ENCODE measurements at places on chromosomes 7 and 10. TPM values are rescaled to one million over a fixed set of nuclear protein-coding genes. Genes with fewer than 3 reads are reported as not detected.

DNA sequence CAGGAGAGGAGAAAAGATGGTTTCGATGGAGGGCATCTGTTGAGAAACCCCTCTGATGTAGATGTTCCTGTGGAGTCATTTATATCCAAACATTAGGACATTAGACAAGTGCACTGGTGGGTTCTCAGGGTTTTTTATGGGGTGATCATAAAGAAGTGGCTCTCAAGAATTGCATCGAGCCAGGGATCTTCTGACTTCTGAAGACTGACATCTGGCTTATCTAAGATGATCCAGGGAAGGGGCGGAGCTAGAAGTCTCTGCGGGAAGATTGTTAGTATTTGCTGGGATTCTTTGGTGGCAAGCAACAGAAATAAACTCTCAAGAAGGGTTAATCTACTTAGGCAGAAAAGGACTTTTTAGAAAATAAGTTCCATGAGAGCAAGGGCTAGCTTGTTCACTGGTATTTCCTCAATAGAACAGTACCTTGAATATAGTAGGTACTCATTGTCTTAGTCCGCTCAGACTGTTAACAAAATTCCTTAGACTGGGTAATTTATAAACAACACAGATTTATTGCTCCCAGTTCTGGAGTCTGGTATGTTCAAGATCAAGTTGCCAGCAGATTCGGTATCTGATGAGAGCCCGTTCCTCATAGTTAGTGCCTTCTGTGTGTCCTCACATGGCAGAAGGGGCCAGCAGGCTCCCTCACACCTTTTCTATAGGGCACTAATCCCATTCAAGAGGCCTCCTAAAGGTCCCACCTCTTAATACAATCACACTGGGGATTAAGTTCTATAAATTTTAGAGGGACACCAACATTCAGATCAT, 28.5 kb upstream of the SYPL1 start:
- H3K4me3 ChIP-seq: peak overlapping the region; percentile 26
- no peak for DNase-seq
- peaks cover 33% of the 10 kb centered on the region for H3K4me1 ChIP-seq
- peak overlapping the region; percentile 91 for H3K27ac ChIP-seq

FAM131B gene
- total RNA-seq: not detected

GRCh38 chr7:54663603-54664234, 95.3 kb downstream of the SEC61G start:
- H3K36me3 ChIP-seq: no peaks in the 10 kb centered on the region
- peaks cover 8% of the 10 kb centered on the region for H3K27me3 ChIP-seq
- peak overlapping the region; percentile 25 for H3K4me3 ChIP-seq
- no peaks in the 10 kb centered on the region for H3K4me1 ChIP-seq

GRCh38 chr10:13038391-13038790, 36.9 kb upstream of the CCDC3 start:
- H3K4me3 ChIP-seq: no peak overlapping the region
- H3K36me3 ChIP-seq: no peaks in the 10 kb centered on the region
- no peaks in the 10 kb centered on the region for H3K4me1 ChIP-seq

GPR26 gene
- total RNA-seq: not detected

ORAI2 gene
- total RNA-seq: 2.5 TPM

PI4K2A gene
- 18.5 TPM for total RNA-seq

- H3K36me3 ChIP-seq: no peaks in the 10 kb centered on the region
- H3K27ac ChIP-seq: no peak overlapping the region
- DNase-seq: no peak
- no peak overlapping the region for H3K4me3 ChIP-seq
- H3K27me3 ChIP-seq: no peaks in the 10 kb centered on the region
Observed at GRCh38 chr10:98331885-98332284, 63.9 kb upstream of the LOXL4 start.

SRRM3 gene
- total RNA-seq: 1.2 TPM

DNA sequence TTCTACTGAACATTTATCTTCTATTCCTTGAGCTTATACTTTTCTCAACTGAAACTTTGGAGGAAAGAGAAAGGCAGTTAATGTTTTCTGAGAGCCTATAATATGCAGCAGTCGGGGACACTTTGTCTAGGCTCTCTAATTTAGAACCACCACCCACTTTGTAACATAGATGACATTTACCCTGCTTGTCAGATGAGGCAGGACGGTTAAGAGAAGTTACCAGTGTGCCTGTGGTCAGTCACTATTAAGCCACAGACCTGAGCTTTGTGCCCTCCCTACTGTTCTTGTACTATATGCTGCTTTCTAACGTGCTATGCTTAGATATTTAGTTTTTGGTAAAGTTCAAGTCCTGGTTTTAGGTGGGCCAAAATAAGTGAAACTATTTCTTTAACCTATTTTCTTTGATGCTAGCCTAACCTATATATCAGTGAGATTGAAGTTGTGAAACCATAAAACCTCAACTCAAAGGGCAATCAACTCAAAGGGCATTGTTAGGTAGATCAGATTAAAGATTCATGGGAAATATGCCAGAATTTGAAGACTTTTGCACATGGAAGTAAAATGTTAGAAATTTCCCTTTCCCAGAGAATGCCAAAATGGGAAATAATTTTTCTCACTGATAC, 156.5 kb upstream of the AGR3 start:
- DNase-seq: no peak
- H3K36me3 ChIP-seq: no peaks in the 10 kb centered on the region
- no peak overlapping the region for H3K4me3 ChIP-seq
- no peaks in the 10 kb centered on the region for H3K27me3 ChIP-seq

DNA sequence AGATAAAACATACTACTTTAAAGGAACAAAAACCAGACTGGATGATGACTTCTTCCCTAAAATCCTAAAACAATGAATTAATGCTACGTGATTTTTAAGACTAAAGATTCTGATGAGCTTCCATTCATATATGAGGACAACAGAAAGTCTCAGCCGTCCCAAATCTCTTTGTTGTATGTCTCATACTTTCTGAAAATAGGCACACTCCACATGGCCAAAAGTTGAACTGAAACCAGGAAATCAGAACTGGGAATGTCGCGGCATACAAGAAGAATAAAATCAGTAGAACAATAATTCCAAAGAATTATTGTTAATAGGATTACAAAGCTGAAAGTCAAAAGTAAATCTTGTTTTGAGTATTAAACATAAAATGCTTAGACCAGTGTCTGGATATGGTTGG, 195.4 kb upstream of the GHITM start:
- no peak overlapping the region for H3K27ac ChIP-seq
- no peak for DNase-seq
- H3K27me3 ChIP-seq: no peaks in the 10 kb centered on the region
- H3K36me3 ChIP-seq: no peaks in the 10 kb centered on the region
- no peaks in the 10 kb centered on the region for H3K4me1 ChIP-seq

DNA sequence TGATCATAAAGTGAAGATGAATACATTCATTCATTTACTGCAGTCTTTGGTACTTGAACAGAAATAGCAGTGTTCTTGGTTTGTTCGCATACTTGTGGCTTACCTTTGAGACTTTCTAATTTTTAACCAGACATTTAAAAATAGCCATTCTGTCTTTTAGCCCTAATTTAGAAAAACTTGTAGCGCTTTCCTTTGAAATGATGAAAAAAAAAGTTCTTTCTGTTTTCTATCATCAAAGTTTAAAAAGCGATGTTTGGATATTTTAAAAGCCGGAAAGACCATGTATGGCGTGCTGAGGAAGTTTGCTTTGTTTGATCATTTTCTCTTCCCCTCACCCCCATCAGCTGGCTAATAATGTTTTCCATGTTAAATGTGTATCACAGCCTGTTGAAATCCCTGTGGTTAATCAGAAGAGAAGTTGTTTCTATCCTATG, 116.3 kb downstream of the CUX1 start:
- H3K27me3 ChIP-seq: no peaks in the 10 kb centered on the region
- H3K36me3 ChIP-seq: no peaks in the 10 kb centered on the region
- H3K27ac ChIP-seq: peak overlapping the region; percentile 96
- no peak overlapping the region for H3K4me3 ChIP-seq

All from gastrocnemius medialis (tissue), 4 donors.